ENCODE measurements at places on chromosomes 5 and 9.

DNA sequence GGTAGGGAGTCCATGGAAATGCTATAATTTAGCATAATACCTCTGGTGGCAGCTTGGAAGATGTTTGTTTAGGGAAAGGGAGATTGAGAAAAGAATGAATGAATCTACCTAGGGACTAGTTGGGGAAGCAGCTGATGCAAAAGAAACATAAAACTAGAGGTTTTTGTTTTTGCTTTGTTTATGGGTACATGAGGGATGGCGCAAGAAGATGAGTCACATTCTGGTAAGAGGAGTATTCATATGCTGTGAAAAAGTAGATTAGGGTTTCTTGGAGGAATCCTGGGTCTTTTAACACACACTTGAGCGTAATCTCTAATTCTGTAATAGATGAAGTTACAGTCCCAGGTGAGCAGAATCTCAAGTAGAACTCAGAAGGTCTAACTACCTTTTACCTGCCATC lies 17.1 kb downstream of the C9orf43 start:
- no peak for DNase-seq

GRCh38 chr9:127166651-127167524 lies 44.5 kb upstream of the ANGPTL2 start:
- DNase-seq = no peak

GRCh38 chr9:117317192-117317591 lies 97.7 kb downstream of the ASTN2 start:
- no peak for DNase-seq

DNA sequence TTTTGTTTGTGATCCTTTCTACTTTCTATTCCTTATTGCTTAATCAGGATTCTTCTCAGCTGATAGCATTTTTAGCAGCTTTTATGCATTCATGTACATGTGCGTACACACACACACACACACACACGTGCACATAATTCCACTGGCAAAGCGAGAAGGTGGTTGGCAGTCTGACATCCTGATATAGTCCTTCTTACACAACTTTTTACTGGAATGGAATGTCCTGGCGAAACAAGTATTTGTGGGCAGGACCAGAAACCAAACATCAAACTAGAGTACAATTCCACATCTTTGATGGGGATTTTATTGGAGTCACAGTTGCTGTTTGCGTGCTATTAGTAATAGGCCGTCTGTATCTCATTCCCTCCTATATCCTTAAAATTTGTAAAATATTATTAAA lies 356.5 kb downstream of the CCDC171 start:
- DNase-seq = no peak

GRCh38 chr5:76964060-76964459 lies 11.2 kb downstream of the CRHBP start:
- DNase-seq = no peak

- no peak for DNase-seq
Measured at GRCh38 chr5:16854351-16854750, 81.7 kb downstream of the MYO10 start.

- no peak for DNase-seq
Measured at GRCh38 chr5:134477462-134478245, 47.8 kb upstream of the JADE2 start.

DNA sequence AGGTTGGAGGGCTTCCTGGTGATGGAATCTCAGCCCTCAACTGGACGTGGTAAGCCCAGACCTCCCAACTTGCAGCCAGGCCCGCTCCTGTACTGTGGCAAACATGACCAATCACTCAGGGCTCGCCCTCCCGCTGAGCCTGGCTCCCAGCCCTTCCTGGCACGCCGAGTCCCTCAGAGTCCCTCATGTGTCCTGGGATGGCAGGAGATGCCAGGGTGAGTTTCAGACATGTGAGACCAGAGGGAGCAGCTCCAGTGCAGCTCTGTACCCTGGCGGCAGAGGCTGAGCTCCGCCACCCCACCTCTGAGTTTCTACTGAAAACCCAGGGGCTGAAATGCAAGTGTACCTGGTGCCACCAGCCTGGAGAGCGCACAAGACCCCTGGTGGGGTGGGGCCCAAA lies 42.0 kb upstream of the RXRA start:
- no peak for DNase-seq

GRCh38 chr9:123658792-123659191 lies 271.1 kb downstream of the DENND1A start:
- no peak for DNase-seq

GRCh38 chr5:1948663-1949191 lies 66.0 kb upstream of the IRX4 start:
- no peak for DNase-seq

GRCh38 chr9:96382175-96382574 lies 1.3 kb downstream of the SLC35D2 start:
- DNase-seq = no peak

- DNase-seq = no peak
Measured at GRCh38 chr9:109986521-109986991, 206.6 kb downstream of the PALM2AKAP2 start.

GRCh38 chr9:36284226-36284625 lies 26.0 kb upstream of the GNE start:
- DNase-seq = no peak

DNA sequence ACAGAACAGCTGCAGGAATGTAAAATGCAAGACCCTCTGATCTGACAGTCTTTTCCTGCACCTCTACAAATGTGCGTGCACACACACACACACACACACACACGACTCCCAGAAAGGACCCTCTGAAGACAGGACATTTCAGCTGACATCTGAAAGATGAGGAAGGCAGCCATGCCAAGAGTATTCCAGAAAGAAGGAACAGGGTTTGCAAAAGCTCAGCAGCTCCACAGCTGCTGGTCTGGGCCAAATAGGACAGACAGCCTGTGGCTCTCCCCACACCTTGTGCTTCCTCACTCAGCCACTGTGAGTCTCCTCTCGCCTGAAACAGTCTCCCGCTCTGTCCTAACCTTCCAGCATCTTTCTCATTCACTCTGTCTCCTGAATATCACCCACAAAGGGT lies 189.0 kb downstream of the PALM2AKAP2 start:
- no peak for DNase-seq

GRCh38 chr5:133713209-133713608 lies 100.9 kb upstream of the FSTL4 start:
- no peak for DNase-seq

GRCh38 chr5:120955795-120956194 lies 491.7 kb downstream of the PRR16 start:
- no peak for DNase-seq

DNA sequence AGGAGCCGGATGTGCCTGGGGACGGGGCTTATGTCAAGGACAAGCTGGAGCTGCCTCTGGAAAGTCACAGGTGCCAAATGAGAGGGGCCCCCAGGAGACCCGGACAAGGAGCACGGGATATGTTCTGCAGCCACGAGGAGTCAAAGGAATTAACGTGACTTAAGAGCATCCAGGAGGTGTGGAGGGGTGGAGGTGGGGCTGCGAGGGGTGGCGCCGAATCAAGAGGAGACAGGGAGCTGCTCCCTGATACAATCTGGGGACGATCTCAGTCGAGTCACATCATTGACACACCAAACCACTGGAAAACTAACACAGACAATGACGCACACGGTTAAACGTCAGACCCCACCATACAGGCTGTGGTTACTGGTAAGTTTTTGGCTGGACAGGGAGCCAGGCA lies 10.4 kb downstream of the CCDC127 start:
- DNase-seq = no peak

- DNase-seq = no peak
Measured at GRCh38 chr5:59187857-59188256, 605.0 kb downstream of the RAB3C start.

DNA sequence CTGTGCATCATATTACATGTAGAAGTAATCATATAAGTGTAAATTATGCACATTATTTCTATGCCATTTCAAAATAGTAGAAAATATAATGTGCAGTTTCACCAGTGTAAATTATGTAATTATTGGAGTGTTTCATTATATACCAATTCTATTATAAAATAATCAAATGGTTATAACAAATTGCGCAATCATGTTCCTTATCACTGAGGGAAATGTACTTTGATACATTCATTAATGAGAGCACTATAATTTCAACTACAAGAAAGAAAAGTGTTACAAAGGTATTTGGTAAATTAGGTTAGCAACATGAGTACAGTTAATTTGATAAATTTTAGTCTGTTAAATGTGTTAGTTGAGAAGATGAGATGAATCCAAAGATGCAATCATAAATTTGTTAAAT lies 421.5 kb upstream of the CDH10 start:
- no peak for DNase-seq

- no peak for DNase-seq
Measured at GRCh38 chr5:143319437-143320227, 83.9 kb downstream of the NR3C1 start.

- no peak for DNase-seq
Measured at GRCh38 chr5:127848098-127848497, 144.9 kb downstream of the CCDC192 start.

- no peak for DNase-seq
Measured at GRCh38 chr9:132068605-132069004, 11.1 kb downstream of the MED27 start.

- DNase-seq = no peak
Measured at GRCh38 chr5:148585988-148586387, 68.3 kb downstream of the HTR4 start.

DNA sequence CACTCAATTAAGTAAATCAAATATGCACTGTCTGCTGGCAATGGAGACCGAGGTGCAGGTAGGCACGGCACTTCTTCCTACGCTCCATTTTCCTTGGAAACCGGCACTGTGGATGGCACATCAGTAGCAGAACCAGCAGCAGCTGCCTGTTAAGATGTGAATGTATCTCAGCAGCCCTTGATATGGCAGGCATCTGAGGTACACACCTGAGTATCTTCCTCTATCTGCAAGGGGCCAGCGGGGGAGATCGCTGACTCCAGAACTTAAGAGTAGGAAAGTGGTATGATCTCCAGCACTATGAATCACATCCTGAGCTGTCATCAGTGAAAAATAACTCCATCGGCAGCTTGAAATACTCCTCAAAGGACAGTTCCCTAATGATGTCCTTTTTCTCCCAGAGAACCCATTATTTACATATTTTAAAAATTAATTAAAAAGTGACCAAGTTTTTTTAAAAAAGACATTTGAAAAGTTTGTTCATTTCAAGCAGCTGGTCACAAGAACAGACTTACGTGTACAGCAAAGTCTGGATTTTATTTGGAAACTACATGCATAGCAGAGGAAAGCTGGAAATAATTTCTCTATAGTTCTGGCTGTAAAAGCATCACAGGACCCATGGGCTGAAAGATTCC lies 97.1 kb downstream of the ADAMTS12 start:
- no peak for DNase-seq

- DNase-seq = no peak
Measured at GRCh38 chr9:1031951-1032601, 18.1 kb upstream of the DMRT2 start.

All from stimulated activated CD8-positive, alpha-beta memory T cell treated with anti-CD3 and anti-CD28 coated beads, Interleukin-15, amount 100 ng/mL, for 24 hours (primary cell).